ENCODE measurements at places on chromosomes 11 and 22.

GRCh38 chr11:107736546-107736945 is 24.7 kb upstream of the SLN start:
- no peak for DNase-seq

DNA sequence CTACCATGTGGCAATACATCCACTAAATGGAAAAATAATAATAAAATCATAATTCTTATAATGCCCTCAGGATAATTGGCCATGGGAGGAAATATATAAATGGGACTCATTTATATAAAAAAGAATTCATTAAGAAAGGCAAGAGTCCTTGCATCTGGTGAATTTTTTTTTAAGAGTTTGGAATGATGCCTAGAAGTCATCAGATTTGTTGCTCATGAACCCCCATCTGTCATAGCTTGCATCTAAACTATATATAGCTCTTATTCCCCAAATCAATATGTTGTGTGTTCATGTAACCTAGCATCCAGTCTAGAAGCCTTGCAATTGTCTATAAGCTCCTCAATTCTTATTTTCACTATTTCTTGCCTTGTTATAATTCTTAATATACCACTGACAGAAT is 75.9 kb downstream of the CADM1 start:
- no peak for DNase-seq

DNA sequence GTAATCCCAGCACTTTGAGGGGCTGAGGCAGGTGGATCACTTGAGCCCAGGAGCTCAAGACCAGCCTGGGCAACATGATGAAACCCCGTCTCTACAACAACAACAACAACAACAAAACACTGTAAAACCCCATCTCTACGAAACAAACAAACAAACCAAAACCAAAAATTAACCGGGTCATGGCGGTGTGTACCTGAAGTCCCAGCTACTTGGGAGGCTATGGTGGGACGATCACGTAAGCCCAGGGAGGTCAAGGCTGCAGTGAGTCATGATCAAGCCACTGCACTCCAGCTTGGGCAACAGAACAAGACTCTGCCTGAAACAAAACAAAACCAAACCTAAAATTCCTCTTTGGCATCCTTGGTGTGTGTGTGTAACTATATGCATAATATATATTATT is 7.0 kb upstream of the POLA2 start:
- no peak for DNase-seq

DNA sequence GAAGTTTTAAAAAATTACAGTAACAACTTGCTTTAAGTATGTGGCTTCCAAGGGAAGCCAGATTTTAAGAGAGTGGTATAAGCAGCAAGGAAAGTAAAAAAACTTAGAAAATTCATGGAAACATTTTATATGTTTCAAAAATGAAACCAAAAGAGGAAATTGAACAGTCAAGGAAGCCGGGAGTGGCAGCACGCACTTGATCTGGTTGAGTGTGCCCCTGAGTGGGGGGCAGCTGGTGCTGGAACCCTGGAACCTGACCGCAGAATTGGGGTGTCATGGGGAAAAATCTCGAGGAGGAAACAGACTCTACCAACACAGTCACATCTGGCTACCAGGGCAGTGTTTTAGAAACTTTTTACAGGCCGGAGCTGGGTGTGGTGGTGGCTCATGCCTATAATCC is 14.0 kb downstream of the MICALL1 start:
- no peak for DNase-seq
